ENCODE measurements at places on chromosomes 2 and 18.
A peak's percentile ranks its signal among the peaks of the same experiment; 100 is the strongest.

GRCh38 chr2:241068942-241069810 lies 32.9 kb downstream of the MTERF4 start:
- no peak for DNase-seq

DNA sequence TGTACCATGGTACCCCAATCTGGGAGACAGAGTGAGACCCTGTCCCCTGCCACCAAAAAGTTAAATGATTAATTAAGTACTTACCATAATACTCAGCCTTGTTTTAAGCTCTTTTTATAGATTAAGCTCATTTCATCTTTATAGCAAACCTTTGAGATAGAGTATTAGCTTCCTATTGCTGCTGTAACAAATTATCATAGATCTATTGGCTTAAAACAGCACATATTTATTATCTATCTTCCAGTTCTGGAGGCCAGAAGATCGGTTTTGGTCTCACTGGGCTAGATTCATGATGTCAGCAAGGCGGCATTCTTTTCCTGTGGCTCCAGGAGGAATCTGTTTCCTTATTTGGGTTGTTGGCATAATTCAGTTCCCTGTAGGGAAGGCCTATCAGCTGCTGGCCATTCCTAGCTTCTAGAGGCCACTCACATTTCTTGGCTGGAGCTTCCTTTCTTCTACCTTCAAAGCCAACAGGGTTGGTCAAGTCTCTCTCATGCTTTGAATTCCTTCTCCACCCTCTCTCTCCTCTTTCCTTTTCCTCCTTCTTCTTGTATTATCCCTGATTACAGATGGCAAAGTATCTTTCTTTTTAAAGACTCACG lies 13.7 kb upstream of the GREB1 start:
- DNase-seq = peak; percentile 56

DNA sequence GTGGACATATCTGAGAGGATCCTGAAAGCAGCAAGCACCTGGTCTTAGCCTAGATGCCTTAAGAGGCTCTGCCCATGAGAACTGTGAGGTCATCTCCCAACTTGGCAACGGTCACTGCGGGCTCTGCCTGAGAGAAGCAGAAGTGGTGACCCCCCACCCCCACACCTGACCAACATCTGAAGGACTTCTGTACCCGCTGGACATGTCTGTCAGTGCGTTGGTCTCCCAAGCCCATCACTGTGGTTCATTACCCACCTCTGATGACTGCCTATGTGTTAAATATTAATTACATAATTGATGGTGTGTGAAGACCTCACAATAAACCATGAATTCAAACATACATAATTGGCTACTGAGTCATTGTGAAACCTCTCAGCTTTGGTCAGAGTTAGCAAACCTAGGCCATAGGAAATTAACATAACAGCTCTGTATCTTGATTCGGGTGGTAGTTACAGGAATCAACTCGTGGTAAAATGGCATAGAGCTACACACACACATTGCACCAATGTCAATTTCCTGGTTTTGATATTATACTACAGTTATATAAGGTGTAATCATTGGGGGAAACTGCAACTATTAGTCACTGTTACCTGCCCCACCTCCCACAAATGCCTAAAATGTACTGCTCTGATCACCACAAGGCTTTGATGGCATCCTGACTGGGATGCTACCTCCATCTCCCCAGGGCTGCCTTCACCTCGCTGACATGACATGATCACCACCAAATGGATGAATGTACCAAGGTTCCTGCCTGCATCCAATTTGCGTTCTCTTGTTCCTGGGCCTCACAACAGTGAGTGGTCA lies 4.3 kb upstream of the GALNT1 start:
- no peak for DNase-seq

DNA sequence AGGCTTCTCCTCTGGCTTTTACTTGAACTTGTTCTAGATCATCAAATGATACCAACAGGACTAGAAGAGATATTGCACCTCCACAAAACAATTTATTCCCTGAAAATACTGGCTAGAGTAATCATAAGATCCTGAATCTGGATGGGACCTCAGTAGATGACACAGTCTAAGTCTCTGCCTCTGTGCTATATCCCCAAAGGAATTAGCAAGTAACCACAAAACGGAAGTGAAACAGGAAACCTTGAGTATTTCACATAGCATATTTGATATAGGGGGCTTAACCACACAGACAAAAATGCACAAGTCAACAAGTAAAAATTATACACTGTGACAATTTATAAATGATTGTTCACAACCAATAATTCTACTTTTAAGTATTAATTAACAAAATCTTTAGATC lies 456.9 kb upstream of the TNP1 start:
- no peak for DNase-seq

Measured in ELF-1 (cell line).